T-helper 1 cell (primary cell): ENCODE measurements at places on chromosomes 4 and X.

GRCh38 chr4:124810827-124811226 is 98.3 kb upstream of the ANKRD50 start:
- no peak for DNase-seq

- DNase-seq, result no peak
Measured at GRCh38 chr4:174607792-174608191, 85.5 kb upstream of the HPGD start.

DNA sequence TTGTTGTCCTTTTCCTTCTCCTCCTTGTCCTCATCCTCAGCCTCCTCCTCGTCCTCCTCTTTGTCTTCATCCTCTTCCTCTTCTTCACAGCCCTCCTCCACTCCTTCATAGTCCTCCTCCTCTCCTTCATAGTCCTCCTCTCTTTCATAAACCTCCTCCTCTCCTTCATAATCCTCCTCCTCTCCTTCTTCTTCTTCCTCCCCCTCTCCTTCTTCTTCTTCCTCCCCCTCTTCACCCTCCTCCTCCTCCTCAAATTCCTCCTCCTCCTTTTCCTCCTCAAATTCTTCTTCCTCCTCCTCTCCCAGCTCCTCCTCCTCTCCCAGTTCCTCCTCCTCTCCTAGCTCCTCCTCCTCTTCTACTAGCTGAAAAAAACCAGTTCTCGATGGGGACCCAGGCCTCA is 143.8 kb upstream of the RADX start:
- DNase-seq, result no peak

GRCh38 chr4:68182382-68182820 is 52.7 kb upstream of the TMPRSS11F start:
- no peak for DNase-seq

- no peak for DNase-seq
Measured at GRCh38 chrX:150870029-150870428, 28.4 kb downstream of the CD99L2 start.

- no peak for DNase-seq
Measured at GRCh38 chr4:74549936-74550335, 105.0 kb downstream of the AREG start.
